ENCODE measurements at places on chromosomes 16 and 17.

GRCh38 chr16:52086901-52087300 is 460.0 kb downstream of the TOX3 start:
- DNase-seq, result no peak

DNA sequence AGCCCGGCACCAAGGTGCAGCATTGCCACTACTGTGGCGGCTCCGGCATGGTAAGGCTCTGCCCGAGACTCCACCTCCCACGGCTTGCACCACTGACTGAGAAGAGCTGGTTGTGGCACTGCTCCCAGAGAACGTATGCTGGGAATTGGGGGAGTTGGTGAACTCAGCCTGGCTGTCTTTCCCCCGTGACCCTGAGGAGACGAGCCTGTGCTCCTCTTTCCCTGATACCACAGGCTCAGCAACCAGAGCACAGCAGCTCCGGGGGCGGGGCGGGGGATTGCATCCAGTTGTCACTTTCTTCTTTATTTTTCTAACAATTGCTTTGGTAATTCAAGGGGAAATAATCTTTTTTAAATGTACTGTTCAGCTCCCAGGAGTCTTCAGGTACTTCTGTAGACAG is 16.7 kb downstream of the DNAJA3 start:
- DNase-seq, result no peak

GRCh38 chr16:70685061-70685937 is 554 bp downstream of the MTSS2 start:
- DNase-seq, result no peak

DNA sequence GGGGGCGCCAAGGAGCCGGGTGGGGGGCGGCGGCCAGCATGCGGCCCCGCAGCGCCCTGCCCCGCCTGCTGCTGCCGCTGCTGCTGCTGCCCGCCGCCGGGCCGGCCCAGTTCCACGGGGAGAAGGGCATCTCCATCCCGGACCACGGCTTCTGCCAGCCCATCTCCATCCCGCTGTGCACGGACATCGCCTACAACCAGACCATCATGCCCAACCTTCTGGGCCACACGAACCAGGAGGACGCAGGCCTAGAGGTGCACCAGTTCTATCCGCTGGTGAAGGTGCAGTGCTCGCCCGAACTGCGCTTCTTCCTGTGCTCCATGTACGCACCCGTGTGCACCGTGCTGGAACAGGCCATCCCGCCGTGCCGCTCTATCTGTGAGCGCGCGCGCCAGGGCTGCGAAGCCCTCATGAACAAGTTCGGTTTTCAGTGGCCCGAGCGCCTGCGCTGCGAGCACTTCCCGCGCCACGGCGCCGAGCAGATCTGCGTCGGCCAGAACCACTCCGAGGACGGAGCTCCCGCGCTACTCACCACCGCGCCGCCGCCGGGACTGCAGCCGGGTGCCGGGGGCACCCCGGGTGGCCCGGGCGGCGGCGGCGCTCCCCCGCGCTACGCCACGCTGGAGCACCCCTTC is 484 bp downstream of the FZD2 start:
- DNase-seq, result no peak

DNA sequence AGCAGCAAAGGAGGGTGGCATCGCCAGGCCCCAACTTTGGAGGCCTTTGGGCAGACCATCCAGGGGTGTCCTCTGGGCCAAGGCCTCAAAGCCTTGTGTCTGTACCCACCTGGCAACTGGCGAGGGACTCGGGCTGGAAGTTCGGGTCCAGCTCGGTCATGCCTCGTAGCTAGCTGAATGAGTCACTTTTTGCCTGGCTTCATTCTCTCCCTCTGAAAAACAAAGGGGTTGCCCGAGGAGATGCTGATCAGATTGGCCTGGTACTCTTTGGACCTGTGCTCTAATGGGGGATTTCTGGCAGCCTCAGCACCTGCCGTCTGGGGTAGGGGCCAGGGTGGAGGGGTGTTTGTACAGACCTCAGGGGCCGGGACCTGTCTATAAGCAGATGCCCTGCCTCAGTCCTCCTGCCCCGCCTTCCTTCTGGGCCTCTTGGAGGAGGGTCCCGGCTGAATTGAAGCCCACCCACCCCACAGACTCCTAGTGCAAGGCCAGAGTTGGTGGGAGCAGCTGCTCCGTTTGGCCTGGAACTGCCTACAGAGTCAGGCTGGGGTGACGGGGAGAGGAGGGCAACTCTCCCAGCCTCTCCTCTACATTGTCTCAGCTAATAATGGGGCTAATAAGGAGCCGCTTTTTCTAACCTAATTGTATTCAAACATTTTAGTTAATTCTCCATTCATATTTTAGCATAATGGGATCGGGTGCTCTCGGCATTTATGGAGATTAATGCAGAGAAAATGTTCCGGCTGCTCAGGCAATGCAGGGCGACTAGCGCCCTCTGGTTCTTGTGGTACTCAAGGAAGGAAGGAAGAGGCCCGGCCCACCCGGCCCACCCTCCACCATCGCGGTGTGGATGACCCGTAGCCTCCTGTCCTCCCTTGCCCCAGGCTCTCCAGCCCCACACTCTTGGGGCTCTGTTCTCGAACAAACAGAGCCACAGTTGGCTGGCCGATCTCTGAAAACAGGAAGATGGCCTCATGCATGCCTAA is 21.4 kb upstream of the ABCC3 start:
- no peak for DNase-seq

GRCh38 chr16:79164388-79164995 is 436.0 kb downstream of the MAF start:
- no peak for DNase-seq

DNA sequence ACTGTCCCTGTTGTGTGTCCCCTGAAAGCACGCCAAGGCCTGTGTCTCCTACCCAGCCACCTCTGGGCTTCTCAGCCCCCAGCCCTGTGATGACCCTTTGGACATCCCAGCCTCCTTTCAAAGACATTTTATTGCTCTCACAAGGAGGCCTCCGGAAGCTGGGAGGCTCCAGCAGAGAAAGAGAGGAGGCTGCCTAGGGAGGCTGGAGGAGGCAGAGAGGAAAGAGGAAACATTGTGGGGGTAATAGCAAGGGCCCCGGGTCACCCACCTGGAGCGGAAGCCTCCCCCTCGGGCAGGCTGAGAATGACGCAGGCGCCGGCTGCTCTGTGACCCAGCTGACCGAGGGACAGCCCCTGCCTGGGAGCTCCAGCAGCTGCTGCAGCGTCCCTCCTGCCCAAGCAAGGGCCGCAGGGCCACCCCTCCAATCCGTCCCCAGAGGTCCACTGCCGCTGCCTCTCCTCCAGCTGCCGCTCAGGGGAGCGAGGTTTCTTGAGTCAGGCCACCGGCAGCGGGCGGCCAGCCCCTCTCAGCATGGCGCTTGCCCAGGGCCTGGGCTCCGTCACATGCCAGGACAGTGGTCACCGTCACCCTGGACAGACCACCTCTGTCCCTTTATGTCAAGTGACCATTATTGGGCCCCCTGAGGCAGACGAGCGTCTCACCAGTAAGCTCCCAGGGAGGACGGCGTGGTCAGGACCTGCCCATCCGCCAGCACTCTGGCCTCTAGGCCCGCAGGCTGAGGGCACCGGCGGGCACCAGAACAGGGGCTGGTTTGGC is 29.3 kb downstream of the ACTG1 start:
- no peak for DNase-seq

- DNase-seq, result no peak
Measured at GRCh38 chr17:76318586-76318985, 10.5 kb upstream of the QRICH2 start.

DNA sequence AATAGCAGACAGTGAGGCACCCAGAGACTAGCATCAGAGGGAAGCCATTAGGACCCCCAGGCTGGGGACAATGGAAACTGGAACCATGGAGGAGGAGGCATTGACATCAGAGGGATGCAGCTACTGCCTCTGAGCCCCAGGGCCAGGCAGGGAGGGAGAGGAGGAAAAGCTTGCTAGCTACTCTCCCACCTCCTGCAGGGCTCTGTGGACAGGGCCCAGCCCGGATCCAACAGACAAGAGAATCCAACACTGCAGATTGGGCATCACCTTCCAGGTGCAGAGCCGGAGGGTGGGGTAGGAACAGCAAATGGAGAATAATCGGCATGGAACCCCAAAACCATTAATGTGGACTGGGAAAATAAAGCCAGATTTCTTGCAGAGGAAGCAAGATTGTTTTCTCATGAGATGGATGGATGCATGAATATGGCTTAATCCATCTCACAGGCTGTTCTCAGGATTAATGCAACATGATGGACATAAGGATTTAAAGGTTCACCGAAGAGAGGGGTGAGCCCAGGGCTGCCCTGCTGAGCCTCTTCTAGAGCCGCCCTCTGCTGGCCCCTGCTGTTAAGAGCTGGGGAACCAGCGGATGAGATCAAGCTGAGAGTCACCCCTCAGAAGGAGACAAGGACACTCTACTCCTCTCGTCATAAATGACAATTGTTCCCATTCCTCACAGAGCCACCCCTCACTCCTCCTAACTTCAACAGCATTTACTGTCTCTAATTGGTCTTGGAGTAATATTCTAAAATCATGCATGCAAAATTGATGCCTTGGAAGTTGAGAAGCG is 48.8 kb downstream of the DNAH3 start:
- no peak for DNase-seq

DNA sequence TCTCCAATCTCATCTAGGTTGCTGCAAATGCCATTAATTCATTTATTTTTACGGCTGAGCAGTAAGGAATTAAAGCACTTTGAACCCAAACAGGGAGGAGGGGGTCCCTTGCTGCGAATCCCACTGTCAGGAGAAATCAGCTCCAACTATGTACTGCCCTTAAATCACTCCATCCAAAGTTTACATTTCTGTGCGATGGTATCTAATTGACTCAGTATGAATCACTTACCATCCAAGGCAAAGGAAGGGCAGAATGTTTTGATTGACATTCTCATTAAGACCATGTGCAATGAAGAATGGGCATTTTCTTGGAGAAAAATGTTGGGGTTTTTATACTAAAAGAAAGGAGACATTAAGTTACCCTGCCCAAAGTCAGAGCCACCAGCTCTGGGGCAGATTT is 47.7 kb upstream of the XYLT1 start:
- no peak for DNase-seq
